ENCODE measurements at places on chromosomes 2 and 18. TPM values are rescaled to one million over a fixed set of nuclear protein-coding genes. Genes with fewer than 3 reads are reported as not detected.

DNA sequence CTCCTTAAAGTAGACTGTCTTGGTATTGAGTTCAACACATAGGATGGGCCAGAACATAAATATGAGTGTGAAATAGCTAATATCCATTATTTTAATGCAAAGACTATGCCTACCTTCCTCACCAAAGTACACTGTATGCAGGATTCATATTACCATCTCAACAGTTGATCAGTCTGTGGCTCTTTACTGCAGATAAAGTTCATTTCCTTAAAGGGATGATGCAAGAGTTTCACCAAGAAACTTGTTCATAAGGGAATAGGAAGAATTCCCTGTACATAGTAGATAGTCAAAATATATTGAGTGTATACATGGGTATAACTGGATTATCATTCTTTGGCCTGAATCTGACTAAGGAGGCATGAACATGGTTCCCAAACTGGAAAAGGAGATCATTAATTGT is 35.0 kb downstream of the MARS2 start:
- peaks cover 1% of the 10 kb centered on the region for H3K27me3 ChIP-seq
- no peak overlapping the region for H3K27ac ChIP-seq
- H3K4me3 ChIP-seq = no peak overlapping the region
- H3K4me1 ChIP-seq = no peaks in the 10 kb centered on the region

Gene DLX2
- 1.4 TPM for total RNA-seq

DNA sequence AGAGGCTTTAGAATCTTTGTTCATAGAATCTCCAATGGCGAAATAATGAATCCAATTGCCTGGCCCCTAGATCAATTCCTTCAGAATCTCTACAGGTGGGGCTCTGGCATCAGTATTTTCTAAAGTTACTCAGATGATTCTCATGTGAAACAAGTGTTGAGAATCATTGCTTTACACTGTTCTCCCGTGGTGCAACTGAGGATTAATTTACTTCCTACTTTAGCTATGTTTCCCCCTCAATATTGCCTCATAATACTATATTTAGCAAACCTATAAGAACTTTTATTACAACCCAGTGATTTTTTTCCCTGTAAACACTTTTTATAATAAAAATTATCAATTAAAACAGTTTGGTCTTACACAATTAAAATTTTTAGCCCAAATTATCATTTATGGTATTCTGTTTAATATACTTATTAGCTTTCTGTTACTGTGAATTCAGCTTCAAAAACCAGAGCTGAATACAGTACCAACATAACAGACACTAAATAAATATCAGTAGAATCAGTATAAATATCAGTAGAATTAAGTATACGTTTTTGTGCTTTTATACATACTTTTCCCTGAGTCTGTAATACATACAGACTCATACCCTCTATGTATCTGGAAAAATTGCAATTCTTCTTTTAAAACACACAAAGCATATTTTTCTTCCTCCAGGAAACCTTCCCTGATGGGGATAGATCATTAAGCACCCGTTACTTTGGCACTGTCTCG is 20.8 kb downstream of the SLC38A11 start:
- H3K27ac ChIP-seq = no peak overlapping the region
- no peaks in the 10 kb centered on the region for H3K27me3 ChIP-seq
- DNase-seq = no peak
- H3K4me1 ChIP-seq = no peaks in the 10 kb centered on the region
- no peaks in the 10 kb centered on the region for H3K36me3 ChIP-seq

Gene CPO
- not detected for total RNA-seq

- H3K27ac ChIP-seq = no peak overlapping the region
- no peaks in the 10 kb centered on the region for H3K27me3 ChIP-seq
- no peak overlapping the region for H3K4me3 ChIP-seq
- peaks cover 15% of the 10 kb centered on the region for H3K4me1 ChIP-seq
- H3K36me3 ChIP-seq = no peaks in the 10 kb centered on the region
- no peak for DNase-seq
Measured at GRCh38 chr2:205366336-205367060, 315.8 kb upstream of the NRP2 start.

DNA sequence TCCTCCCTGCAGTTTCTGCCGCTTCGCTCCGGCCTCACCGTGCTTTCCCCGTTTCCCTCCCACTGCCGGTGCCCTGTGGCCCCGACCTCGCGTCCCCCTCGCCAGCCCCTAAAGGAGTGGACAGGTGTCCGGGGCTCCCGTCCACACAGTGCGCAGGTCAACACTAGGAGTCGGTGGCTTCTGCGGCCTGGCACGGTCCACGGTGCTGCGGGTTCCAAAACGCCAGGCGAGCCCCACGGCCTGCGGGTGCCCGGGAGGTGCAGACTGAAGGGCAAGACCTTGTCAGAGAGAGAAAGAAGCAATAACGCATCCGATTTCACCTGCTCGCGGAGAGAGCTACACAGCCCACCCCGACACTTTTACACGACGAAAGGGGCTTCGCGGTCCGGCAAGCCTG is 588.7 kb upstream of the SALL3 start:
- no peak overlapping the region for H3K27ac ChIP-seq
- H3K27me3 ChIP-seq = peaks cover 8% of the 10 kb centered on the region
- DNase-seq = no peak
- peaks cover 10% of the 10 kb centered on the region for H3K36me3 ChIP-seq

DNA sequence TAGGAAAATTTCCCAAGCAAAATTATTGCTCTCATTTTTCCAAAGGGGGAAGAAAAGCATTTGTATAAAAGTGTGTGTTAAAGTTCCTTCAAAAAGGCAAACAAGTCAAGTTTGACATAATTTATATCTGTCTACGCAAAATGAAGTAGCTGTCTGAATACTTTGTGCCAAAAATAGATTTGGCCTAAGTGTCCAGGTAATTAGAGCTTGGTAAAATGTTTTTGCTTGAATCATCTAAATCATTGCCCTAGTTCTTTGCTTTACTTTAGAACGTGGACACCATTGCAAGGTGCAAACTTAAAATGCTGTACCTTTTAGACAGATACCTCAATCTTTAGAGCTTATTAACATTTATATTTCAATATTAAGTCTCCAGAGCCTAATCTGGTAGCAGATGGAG is 97.6 kb upstream of the MAPRE2 start:
- H3K27ac ChIP-seq = no peak overlapping the region
- no peak overlapping the region for H3K4me3 ChIP-seq
- DNase-seq = no peak
- no peaks in the 10 kb centered on the region for H3K4me1 ChIP-seq

DNA sequence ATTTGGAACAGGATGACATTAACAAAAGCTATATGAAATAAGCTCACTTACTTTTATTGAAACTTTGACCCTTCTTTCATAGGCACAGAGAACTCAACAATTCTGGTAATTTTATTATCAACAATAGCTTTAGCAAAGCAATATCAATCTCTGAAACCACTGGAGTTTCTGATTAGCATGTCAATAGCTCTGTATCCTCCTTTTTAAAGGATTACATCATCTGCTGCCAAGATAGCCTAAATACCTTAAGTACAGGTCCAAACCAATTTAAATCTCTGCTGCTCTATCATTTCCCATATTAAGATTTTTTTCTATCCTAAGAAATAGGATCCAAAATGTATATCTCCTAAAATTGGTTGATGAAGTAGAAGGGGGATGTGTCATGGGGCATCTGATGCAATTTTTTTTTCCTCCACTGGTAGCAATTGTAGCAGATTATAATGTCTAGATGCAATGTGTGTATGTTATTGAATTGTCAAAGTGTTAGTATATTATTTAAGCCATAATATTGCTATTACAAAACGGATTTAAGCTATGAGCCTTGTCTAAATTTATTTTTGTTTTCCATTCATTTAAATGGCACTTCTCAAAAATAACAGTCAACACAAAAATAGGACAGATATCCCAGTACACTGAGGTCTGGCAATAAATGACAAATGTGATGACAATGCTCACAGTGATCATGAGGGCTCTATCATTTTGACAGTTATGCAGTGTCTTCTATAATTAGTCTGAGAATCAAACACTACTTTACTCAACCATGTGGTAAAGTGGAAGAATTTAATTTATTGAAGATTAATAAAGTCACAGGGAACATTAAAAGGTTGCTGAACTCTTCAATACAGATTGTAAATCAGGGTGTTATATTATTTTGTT is 328.4 kb downstream of the CDH7 start:
- no peak overlapping the region for H3K27ac ChIP-seq
- peaks cover 4% of the 10 kb centered on the region for H3K27me3 ChIP-seq
- H3K36me3 ChIP-seq = no peaks in the 10 kb centered on the region

DNA sequence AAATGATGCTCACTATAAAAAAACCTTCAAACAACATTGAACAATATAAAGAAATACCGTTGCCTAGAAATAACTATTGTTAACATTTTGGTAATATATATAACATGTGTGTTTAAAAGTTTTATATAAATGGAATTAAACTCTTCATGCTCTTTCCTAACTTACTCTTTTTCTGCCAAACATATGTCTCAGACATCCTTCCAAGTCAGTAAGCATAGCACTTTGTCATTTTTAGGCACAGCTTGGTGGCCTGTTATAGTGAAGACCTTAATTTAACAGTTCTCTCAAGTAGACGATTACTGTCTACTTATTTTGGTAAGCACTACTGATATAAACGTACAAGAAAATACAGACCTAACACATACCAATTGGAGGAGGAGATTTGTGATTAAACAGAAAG is 23.9 kb downstream of the ABCG5 start:
- peaks cover 24% of the 10 kb centered on the region for H3K4me1 ChIP-seq
- H3K27ac ChIP-seq = no peak overlapping the region
- no peak for DNase-seq
- no peaks in the 10 kb centered on the region for H3K36me3 ChIP-seq
- no peak overlapping the region for H3K4me3 ChIP-seq

DNA sequence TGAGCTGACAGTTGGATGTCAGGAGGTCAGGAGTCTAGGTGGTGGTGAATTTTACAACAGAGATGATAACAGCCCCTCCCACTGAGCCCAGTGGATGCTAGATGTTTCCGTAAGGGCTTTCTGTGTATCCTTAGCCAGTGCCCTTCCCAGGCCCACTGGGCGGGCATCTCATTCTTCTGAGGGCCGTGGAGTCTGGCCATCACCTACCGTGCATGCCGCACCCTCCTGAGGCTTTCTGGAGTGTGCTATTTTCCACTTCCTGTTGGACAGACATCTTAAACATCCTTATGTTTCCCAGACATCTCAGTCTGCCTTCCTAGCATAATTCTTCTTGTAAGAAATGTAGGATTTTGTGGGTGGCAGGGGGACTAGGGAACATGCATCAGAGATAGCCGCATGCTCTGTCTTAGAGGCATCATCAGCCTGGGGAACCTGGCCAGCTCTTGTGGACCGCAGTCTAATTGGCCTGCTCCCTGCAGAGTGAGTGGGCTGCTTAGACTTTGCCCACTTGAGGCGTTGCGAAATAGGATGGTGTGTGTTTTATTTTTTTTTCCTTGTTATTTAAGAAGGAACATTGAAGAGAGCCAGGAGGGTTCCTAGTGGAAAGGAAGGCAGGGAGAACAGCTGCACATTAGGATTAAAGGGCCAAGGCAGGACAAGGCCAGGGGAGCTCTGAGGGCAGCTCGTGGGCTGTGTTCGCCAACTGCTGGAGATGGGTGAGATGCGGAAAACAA is 135.8 kb downstream of the SH3RF3 start:
- H3K36me3 ChIP-seq = no peaks in the 10 kb centered on the region
- peaks cover 3% of the 10 kb centered on the region for H3K27me3 ChIP-seq

Gene NT5DC4
- total RNA-seq = not detected

DNA sequence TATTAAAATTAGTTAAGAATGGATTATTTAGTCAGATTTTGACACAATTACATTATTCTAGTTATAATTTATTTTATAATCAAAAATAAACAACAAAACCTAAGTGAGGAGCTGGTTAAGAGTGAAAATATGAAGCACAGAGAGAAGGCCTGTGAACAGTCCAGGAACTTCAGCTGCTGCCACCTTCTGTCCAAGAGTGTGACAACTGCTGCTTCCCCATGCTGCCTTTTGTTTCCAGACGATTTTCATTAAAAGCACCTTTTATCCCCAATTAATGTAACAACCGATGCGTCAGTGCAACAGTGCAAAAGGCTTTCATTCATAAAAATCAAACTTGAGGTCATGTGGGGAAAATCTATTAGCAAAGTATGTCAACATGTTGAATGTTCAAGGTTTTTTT is 363.6 kb downstream of the CTNNA2 start:
- peak overlapping the region; percentile 48 for H3K27ac ChIP-seq
- DNase-seq = peak; percentile 57
- no peaks in the 10 kb centered on the region for H3K27me3 ChIP-seq
- H3K4me3 ChIP-seq = no peak overlapping the region
- H3K36me3 ChIP-seq = peaks cover 7% of the 10 kb centered on the region
- H3K4me1 ChIP-seq = peaks cover 19% of the 10 kb centered on the region

DNA sequence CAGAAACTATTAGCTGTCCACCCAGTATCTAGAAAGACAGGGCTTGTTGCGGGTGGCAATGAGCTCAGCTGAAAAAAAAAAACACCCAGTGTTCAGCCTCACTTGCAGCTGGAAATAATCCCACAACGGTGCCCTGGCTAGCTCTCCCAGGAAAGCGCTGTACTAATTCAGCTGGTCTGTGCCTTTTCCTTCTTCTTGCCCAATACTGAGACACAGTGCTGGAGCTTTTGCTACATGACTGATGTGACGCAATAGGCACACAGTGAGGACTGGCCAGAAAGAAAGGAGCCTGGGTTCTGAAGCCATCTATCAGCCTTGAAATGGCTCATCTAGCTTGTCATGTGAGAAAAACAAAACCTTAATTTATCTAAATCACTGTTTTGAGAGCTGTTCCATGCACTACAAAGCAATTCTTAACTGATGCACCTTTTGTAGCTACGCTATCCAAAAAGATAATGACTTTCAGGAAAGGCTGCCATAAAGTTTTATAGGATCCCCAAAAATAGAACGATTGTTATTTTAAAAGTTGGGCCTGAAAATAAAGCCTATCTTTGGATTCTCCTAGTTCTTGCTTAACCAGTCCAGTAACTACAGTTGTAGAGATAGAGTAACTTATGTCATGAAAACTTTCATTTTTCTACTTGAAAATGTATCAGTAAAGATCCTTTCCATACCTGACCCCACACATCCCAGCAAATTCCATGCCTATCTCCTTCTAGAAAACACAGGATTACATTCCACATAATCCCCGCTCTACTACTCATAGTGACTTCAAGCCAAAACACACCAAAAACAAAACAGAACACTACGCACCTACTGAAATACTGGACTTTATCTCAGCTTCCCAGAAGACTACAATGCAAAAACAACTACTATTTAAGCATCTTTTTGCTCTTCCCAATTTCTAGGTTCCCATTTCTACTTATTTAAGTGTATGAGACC is 15.9 kb downstream of the KIDINS220 start:
- no peak overlapping the region for H3K4me3 ChIP-seq
- no peaks in the 10 kb centered on the region for H3K36me3 ChIP-seq
- no peak overlapping the region for H3K27ac ChIP-seq
- no peaks in the 10 kb centered on the region for H3K27me3 ChIP-seq
- DNase-seq = no peak
- peaks cover 1% of the 10 kb centered on the region for H3K4me1 ChIP-seq

- no peaks in the 10 kb centered on the region for H3K4me1 ChIP-seq
- H3K4me3 ChIP-seq = no peak overlapping the region
- no peaks in the 10 kb centered on the region for H3K36me3 ChIP-seq
- no peaks in the 10 kb centered on the region for H3K27me3 ChIP-seq
Measured at GRCh38 chr2:55437515-55438390, 18.1 kb upstream of the CCDC88A start.

- H3K4me1 ChIP-seq = peaks cover 19% of the 10 kb centered on the region
- peaks cover 5% of the 10 kb centered on the region for H3K27me3 ChIP-seq
- DNase-seq = no peak
- H3K27ac ChIP-seq = no peak overlapping the region
Measured at GRCh38 chr2:129605646-129606045, 373.8 kb upstream of the RAB6C start.

- no peak overlapping the region for H3K27ac ChIP-seq
- H3K4me1 ChIP-seq = no peaks in the 10 kb centered on the region
- peak; percentile 82 for DNase-seq
Measured at GRCh38 chr2:100260712-100261620, 61.3 kb downstream of the LONRF2 start.

- DNase-seq = no peak
- H3K4me3 ChIP-seq = no peak overlapping the region
- peaks cover 7% of the 10 kb centered on the region for H3K4me1 ChIP-seq
- no peaks in the 10 kb centered on the region for H3K36me3 ChIP-seq
Measured at GRCh38 chr2:15243762-15244161, 317.4 kb downstream of the NBAS start.

Gene KIF5C
- 673 TPM for total RNA-seq
